ENCODE measurements at places on chromosomes 2 and 18.
A peak's percentile ranks its signal among the peaks of the same experiment; 100 is the strongest.

DNA sequence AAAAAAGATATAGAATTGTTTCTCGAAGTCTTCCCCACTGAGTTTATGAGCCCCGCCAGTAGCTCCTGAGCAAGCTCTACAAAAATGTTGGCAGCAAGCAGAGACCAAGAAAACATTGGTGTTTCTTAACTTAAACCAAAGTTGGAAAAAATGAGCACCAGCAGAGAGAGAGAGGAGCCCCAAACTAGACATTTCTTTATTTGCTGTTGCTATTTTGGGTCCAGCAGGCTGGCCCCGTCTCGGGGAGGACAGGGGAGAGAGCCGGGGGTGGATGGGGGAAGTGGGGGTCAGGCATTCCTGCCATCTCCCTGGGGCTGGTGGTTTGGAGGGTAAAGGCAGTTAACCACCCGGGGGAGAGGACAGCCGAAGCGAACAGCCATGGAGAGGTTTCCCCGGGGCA is 113.0 kb downstream of the DYSF start:
- DNase-seq = no peak
- H3K36me3 ChIP-seq = peaks cover 89% of the 10 kb centered on the region
- H3K4me3 ChIP-seq = no peak overlapping the region
- no peaks in the 10 kb centered on the region for H3K4me1 ChIP-seq

GRCh38 chr2:135600915-135601314 is 69.6 kb downstream of the R3HDM1 start:
- H3K27ac ChIP-seq = no peak overlapping the region
- H3K4me3 ChIP-seq = no peak overlapping the region
- peaks cover 22% of the 10 kb centered on the region for H3K36me3 ChIP-seq
- no peaks in the 10 kb centered on the region for H3K4me1 ChIP-seq
- no peaks in the 10 kb centered on the region for H3K27me3 ChIP-seq

DNA sequence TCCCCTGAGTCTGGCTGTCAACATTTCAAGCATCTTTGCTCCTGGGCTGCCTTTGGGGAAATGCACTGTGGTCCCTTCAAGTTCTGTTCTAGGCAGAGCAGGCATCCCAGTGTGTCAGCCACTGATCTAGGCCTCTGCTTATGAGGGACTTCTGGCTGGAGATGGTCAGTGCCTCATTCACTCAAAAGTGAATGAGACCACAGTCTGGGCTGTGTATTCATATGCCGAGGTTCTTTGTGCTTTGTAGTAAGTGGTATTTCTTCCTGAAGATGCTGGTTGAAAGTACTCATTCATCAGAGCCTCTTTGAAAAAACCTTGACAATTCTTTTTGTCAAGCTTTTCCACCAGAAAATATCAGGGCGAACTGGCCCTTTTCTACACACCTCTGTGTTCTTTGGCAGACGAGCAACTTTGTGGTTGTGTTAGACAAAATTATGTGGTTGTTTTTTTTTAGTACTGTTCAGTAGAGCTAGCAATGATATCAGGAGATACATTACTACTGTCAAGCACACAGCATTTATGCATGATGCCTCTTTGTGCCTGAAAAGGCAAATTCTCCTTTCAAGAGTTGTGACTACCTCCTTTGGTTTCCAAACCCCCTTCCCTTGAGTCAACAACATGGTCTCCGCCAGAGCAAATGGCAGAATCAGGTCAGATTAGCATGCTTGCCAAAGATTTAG is 510.9 kb upstream of the NRP2 start:
- no peaks in the 10 kb centered on the region for H3K36me3 ChIP-seq
- no peaks in the 10 kb centered on the region for H3K4me1 ChIP-seq
- H3K4me3 ChIP-seq = no peak overlapping the region
- H3K27ac ChIP-seq = no peak overlapping the region
- H3K27me3 ChIP-seq = no peaks in the 10 kb centered on the region
- no peak for DNase-seq

DNA sequence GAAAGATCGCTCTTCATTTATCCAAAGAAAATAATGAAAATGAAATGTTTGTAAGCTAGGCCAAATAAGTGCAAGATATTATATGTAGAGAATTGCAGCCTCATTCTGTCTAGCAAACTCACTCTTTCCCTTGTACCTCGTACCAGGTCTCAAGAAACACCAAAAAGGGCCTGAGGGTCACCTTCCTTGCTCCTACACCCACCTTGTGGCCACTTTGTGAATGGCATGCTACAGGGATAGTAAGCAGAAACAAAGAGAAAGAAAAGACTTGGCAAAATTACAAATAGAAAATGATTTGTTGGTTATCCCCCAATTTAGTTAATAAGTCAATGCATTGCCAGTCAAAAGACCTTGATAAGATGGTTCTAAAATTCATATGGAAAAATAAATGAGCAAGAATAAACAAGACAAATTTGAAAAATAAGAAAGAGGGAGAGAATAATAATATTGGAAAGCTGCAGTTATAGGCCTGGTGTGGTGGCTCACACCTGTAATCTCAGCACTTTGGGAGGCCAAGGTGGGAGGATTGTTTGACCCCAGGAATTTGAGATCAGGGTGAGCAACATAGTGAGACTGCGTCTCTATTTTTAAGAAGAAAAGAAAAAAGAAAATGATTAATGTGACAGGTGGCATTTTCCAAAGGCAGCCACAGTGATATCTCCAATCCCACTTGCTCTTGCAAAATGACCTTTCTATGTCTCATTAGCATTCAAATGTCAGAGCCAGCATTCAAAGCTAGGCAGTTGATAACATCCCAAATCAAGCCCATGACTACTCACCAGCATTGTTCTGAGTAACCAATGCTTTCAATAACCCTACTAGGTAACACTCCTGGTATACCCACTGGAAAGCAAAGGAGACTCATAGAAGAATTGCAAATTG is 38.8 kb upstream of the BMP10 start:
- H3K36me3 ChIP-seq = no peaks in the 10 kb centered on the region
- H3K4me3 ChIP-seq = no peak overlapping the region
- H3K27ac ChIP-seq = no peak overlapping the region
- peaks cover 28% of the 10 kb centered on the region for H3K4me1 ChIP-seq
- H3K27me3 ChIP-seq = no peaks in the 10 kb centered on the region

GRCh38 chr2:239853706-239854327 is 171.3 kb downstream of the NDUFA10 start:
- no peak overlapping the region for H3K4me3 ChIP-seq
- H3K4me1 ChIP-seq = no peaks in the 10 kb centered on the region
- no peak overlapping the region for H3K27ac ChIP-seq

DNA sequence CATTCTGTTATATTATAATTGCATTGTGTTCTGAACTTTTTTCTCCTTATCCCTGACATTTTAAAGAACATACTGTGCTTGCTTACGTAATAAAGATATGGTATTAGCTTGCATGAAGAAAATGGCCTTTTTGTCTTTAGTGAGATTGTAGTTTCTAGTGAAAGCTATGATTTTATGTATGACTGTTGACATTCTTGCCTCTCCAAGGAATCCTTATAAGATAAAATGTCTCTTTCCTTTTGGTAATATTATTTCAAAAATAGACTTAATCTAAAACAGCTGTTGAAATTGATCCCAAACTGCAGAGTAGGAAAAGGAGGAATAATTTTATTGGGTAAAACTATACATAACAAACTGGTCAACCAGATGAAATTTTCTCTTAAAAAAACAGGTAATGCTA is 40.8 kb upstream of the CCDC102B start:
- no peak for DNase-seq
- H3K4me1 ChIP-seq = no peaks in the 10 kb centered on the region
- H3K4me3 ChIP-seq = no peak overlapping the region
- no peak overlapping the region for H3K27ac ChIP-seq

GRCh38 chr2:109451671-109452070 is 162.1 kb downstream of the SEPTIN10 start:
- no peaks in the 10 kb centered on the region for H3K27me3 ChIP-seq
- H3K4me3 ChIP-seq = no peak overlapping the region
- no peak for DNase-seq
- H3K27ac ChIP-seq = no peak overlapping the region
- no peaks in the 10 kb centered on the region for H3K36me3 ChIP-seq

- no peaks in the 10 kb centered on the region for H3K27me3 ChIP-seq
- no peak for DNase-seq
- H3K27ac ChIP-seq = no peak overlapping the region
- H3K4me1 ChIP-seq = no peaks in the 10 kb centered on the region
- no peak overlapping the region for H3K4me3 ChIP-seq
- H3K36me3 ChIP-seq = no peaks in the 10 kb centered on the region
Observed at GRCh38 chr18:37584952-37585695, 19.5 kb upstream of the CELF4 start.

DNA sequence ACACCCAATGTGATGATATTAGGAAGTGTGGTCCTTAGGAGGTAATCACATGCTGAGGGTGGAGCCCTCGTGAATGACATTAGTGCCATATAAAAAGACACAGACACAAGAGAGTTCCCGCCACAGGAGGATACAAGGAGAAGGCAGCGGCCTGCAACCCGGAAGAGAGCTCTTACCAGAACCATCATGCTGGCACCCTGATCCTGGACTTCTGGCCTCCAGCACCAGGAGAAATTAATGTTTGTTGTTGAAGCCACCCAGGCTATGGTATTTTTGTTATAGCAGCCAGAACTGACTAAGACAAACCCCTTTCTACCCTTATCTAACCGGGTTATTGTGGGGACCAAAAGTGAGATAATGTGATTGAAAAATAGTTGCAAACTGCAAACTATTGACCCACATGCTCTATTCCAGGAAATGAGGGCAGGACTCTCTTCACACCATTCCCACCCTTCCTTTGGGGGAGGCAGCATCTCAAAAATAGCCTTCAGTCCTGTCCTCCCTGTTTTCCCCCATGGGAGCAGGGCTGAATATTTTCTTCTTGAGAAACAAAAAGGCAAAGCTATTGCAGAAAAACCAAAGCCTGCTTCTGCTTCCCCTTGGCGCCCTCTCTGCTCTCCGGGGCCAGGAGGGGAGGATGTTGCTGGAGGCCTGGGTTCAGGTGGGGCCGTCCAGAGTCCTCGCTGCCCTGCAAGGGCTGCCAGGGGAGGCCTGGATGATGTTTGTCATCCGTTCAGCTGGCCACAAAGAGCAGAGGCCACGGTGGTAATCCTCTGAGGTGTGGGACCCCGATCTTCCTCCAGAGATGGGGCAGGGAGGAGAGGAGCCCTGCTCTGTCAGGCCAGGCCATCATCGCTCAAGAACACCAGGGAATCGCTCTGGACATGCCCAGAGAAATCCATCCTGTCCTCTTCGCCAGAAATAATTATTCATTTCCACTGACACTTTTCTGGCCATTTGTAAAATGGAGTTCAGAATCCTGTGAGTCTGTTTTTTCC is 73.8 kb upstream of the HAAO start:
- no peak overlapping the region for H3K4me3 ChIP-seq
- no peaks in the 10 kb centered on the region for H3K27me3 ChIP-seq
- H3K4me1 ChIP-seq = no peaks in the 10 kb centered on the region
- H3K27ac ChIP-seq = no peak overlapping the region
- no peaks in the 10 kb centered on the region for H3K36me3 ChIP-seq
- no peak for DNase-seq

DNA sequence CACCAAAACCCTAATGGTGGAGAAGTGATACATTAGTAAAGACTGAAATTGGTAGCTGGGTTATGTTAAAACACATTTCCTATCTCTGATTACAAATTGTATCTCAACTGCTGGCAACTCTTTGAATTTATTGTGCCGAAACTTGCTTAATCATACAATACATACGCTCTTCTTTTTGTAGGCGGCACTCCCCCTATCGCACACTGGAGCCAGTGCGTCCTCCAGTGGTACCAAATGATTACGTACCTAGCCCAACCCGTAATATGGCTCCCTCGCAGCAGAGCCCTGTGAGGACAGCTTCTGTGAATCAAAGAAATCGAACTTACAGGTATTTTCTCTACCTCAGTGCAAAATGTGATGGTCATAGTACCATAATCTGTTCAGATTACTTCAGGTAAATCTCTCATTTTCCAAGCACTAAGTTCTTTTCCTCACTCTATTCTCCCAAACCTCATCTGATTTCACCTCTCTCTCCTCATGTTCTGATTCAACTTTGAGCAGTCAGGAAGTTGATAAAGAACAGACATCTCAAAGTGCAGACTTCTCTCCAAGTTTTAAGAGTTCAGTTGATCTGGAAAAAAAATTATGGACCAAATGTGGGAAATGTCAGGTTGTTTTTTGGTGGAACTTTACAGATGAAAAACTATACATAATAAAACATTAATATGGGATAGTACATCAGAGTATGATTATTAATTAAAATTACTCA is 66.5 kb downstream of the ABI2 start:
- no peak overlapping the region for H3K4me3 ChIP-seq
- no peak overlapping the region for H3K27ac ChIP-seq
- no peak for DNase-seq
- H3K27me3 ChIP-seq = no peaks in the 10 kb centered on the region
- no peaks in the 10 kb centered on the region for H3K4me1 ChIP-seq

GRCh38 chr2:186554850-186555671 is 34.8 kb upstream of the ITGAV start:
- H3K27me3 ChIP-seq = no peaks in the 10 kb centered on the region
- DNase-seq = peak; percentile 9
- no peaks in the 10 kb centered on the region for H3K4me1 ChIP-seq
- no peak overlapping the region for H3K4me3 ChIP-seq

- H3K27me3 ChIP-seq = no peaks in the 10 kb centered on the region
- no peak for DNase-seq
- H3K4me1 ChIP-seq = no peaks in the 10 kb centered on the region
- no peaks in the 10 kb centered on the region for H3K36me3 ChIP-seq
- no peak overlapping the region for H3K27ac ChIP-seq
Observed at GRCh38 chr2:31148514-31148913, 10.3 kb upstream of the GALNT14 start.

- no peaks in the 10 kb centered on the region for H3K27me3 ChIP-seq
- DNase-seq = no peak
- H3K36me3 ChIP-seq = no peaks in the 10 kb centered on the region
Observed at GRCh38 chr2:230650585-230651137, 62.0 kb upstream of the CAB39 start.

DNA sequence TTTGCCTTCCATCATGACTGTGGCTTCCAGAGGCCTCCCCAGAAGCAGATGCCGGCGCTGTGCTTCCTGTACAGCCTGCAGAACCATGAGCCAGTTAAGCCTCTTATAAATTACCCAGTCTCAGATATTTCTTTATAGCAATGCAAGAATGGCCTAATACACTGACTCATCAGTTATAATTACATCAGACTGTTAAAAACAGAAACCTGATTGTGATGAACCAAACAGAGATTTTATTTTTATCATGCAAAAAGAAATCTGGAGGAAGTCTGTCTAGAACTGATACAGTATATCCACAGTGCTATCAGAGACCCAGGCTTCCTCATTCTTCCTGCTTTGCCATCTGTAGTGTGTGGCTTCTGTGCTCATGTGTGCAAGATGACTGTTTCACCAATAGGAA is 93.4 kb upstream of the MEX3C start:
- H3K36me3 ChIP-seq = no peaks in the 10 kb centered on the region
- no peak overlapping the region for H3K4me3 ChIP-seq
- no peaks in the 10 kb centered on the region for H3K4me1 ChIP-seq
- no peaks in the 10 kb centered on the region for H3K27me3 ChIP-seq
- DNase-seq = no peak

GRCh38 chr2:118016911-118017310 is 3.0 kb upstream of the CCDC93 start:
- H3K27ac ChIP-seq = peak overlapping the region; percentile 78
- peaks cover 52% of the 10 kb centered on the region for H3K4me1 ChIP-seq
- no peak overlapping the region for H3K4me3 ChIP-seq

Data from CD14-positive monocyte (primary cell).